ENCODE measurements at places on chromosomes 12 and 14.
A peak's percentile ranks its signal among the peaks of the same experiment; 100 is the strongest.

- no peak for DNase-seq
Measured at GRCh38 chr14:60649875-60650372, 647 bp upstream of the SIX1 start.

DNA sequence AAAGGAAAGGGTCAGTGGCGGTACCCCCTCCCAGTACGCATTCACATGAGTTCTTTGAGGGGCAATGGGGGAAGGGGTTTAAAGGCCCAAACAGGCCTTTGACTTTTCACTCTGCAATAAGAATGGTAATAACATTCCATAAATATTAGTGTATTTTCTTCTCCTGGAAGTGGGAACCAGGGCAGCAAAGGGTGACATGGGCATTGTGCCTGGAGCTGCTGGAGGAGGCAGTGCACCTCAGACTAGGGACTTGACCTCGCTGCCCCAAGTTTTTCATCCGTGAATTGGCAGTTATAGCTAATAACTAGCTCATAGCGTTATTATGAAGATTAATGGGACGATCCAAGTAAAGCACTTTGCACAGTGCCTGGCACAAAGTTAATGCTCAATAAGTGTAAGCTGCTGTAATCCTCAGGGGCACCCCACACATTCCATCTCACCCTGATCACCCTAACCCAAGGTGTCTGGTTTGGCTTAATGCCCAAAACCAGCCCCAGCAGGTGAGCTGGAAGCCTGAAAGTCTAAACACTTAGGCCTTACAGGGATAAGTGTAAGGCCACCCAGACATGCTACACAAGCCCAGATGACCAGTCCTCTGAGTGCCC, 2.8 kb upstream of the KCNH3 start:
- DNase-seq, result no peak

DNA sequence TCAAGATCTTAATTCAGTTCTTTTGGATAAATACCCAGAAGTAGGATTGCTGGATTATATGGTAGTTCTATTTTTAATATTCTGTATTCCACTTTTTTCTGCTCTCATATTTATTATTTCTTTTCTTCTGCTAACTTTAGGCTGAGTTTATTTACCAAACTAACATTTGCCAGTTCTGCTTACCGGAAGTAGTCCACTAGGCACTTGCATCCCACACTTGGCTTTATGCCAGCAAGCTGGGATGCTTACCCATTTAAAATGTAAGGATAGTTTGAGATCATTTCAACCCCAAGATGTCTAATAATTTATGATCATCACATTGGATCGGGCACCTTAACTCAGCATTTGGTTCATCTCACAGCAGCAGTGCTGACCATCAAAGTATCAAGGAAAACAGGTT, 96.8 kb downstream of the PIK3C2G start:
- DNase-seq, result no peak

DNA sequence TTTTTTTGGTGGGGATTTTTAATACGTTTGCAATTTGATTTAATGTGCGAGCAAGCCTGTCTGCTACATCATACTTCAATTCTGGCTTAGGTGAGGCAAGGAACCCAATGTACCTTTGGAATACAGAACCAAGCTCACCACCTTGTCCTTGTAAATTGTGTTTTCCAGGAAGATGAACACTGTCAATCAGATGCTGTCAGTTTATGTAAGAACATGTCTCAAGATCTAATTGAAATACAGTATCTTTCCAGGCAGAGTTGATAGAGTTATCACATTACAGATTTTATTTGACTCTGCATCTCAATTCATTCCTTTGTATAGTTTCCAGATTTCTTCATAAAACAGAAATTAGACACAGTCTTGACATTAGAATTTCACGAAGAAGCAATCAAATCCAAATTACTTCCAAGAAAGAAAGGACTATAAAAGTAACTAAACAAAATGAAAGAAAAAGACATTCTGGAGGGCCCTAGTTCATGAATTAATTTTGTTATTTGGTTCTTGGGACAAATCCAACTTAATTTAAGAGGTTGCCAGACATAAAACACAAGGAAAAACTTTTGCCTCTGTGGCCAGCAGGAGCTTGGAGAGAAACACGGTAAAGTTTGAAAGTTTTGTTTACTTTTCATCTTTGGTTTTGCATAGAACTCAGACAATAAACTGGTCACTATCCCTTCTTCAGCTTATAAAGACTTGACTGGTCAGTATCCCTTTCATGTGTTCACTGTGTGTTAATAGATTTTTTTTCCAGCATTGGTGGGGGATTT, 16.4 kb upstream of the MED13L start:
- no peak for DNase-seq

- DNase-seq, result no peak
Measured at GRCh38 chr12:121781998-121782979, 11.2 kb downstream of the RHOF start.

DNA sequence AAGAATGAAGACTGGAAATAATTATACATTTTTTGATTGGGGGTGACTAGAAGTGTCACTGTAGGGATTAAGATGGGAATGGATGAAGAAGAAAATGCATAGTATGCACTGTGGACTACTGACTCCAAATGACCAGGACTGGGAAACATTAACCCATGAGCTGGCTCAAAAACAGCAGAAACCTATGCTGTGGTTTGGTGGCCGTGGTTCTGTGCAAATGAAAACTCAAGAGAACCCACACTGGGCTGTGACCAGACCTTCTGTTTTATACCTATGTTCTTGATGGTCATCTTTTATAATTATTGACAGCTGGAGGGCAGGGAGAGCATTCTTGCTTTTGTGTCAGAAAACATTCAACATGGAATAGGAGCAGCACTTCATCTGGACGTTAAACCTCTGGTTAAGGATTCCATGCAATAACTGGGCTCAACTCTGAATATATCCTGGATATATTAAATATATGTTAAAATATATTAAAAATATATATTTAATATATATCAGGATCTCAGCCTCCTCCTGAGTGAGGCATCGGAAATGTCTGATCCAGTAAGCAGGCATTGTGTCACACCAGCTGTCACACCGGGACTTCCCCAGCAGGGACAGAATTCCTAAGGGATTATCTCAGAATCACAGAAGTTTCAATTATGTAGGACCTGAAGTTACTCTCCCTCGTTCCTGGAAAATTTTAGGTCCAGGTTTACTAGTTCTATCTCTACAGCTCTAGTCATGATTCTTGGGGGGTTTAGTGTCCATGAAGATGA, 48.5 kb downstream of the BBS10 start:
- peak; percentile 89 for DNase-seq

DNA sequence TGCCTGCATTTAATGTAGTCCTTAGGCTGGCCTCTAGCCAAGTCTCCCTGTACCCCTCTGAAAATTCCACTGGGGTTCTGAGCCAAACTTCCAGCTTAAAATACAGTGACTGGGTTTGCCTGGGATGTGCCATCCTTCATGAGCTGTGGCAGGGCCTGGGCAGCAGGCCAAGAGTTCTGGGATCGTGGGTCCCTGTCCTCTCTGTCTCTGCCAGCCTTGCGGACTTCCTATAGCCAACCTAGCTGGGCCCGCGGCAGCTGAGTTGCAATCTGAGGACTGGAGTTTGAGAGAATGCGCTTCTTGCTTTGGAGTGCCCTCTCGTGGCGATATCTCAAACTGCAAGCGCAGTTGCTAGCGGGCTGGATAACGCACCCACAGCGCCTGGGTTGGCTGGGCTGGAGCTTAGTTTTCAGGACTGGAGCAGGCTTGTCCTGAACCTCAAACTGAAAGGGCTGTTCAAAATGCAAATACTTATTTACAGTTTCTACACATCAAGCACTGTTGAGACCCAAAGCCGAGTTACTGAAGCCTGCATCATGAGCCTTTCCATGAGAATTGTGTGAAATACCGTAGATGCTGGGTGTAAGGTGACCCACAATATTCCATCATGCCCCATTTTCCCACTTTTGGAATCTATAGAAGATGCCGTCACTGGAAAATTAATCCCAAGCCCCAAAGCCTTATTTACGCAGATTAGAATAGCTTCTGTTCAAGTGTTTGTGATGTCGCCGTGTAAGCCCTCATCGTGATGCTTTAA, 7.3 kb upstream of the IFI27L2 start:
- DNase-seq, result peak; percentile 45
